ENCODE measurements at places on chromosomes 11 and 22. TPM values are rescaled to one million over a fixed set of nuclear protein-coding genes. Genes with fewer than 3 reads are reported as not detected.

GRCh38 chr11:10807493-10808234, 1.1 kb downstream of the EIF4G2 start:
- DNase-seq: peak; percentile 92

DNA sequence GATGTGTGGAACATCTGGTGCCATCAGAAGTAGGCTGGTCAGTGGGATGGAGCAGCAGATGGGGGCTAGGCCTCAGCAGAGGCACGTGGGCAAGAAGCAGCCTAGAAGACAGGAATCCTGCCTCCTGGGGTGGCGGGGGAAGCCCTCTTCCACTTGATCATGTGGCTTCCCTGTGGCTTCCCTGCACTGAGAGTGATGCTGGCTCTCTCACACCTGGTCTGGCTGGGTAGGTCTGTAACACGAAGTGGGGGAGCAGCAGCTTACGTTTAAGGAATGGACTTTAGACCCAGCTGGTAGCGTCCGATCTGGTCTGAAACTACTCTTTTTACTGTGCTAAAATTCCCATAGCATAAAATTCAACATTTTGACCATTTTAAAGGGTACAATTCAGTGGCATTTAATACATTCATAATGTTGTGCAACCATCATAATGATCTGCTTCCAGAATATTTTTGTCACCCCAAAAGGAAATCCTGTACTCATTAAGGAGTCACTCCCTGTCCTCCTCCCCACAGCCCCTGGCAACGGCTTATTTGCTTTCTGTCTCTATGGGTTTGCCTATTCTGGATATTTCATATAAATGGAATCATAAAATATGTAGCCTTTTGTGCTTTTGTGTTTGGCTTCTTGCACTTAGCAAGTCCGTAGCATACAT, 21.7 kb downstream of the PTPN5 start:
- no peak for DNase-seq

DNA sequence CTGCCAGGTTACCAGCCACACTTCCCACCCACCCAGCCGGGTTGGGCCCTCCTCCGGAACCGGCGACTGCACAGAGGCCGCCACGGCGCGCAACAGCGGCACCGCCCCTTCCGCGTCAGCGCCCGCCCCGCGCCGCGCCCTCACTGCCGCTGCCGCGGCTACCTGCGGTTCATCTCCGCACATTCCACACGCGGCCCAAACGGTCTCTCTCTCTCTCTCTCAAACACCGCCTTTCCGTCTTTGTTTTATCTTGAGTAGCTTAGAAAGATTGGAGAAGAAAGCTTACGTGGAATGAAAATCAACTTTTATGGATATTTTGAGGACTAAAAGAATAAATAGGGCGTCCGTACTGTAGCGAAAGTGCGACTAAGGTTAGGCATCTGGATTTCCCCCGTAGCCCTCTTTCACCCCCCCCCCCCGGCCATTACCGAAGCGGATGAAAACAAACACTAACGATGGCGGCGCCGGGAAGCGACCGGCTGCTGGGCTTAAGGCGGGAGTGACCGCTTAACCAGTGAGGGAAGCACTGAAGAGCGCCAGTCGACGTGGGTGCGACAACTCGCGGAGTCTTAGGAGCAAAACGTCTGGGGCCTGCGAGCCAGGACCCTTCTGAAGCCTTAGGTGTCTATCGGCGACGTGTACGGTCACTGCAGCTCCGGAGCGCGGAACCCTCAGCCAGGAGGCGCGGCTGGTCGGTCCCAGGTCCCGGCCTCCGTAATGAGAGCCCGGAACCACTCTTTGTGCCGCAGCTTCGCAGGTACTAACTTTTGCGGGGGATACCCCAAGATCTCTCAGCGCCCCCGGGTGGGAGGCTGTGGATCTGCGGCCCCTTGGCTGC, at the start of the genes ATG13 and HARBI1:
TSS of gene ATG13 (plus strand) at position 420 of the 838 bp plus-strand sequence. CDS start 26,739 bp downstream, outside the sequence.
TSS of gene HARBI1 (minus strand) at position 94 of the 838 bp plus-strand sequence. CDS start 990 bp downstream, outside the sequence.
- DNase-seq: peak; percentile 95

DNA sequence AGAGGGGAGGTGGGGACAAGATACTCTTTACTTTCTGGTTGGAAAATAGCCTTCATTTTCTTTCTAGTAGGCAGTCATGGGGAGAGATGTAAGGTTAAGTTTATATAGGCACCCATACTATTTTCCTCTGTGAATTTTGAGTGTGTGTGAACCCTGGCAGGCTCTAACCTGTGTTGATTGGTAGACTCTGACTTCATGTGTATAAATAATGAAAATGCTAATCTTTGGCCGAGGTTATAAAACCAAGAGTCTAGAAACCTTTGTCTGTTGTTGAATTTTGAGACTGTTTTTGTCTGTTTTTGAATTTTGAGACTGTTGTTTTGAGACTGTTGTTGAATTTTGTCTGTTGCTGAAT, 14.0 kb downstream of the TRIM44 start:
- no peak for DNase-seq

GRCh38 chr11:8867035-8867434, 44.0 kb upstream of the AKIP1 start:
- no peak for DNase-seq

DNA sequence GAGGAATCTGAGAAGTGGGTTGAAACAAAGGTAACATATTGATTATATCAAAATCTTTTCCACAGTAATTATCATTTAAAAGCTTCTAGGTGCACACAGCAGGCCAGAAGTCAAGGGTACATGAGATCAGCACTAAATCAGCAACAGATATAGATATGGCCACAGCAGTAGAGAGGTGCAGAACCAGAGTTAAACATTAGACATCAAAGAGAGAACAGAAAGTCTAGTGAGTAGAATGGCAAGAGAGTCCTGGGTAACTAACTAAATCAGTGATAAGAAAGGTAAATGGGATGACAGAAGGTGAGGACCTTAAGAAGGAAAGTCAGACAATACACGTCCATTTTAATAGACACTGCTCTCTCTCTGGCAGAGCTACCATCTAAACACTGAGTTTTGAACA, 119.5 kb upstream of the GRIA4 start:
- no peak for DNase-seq

GRCh38 chr11:15651816-15652215, 537.1 kb downstream of the INSC start:
- no peak for DNase-seq

DNA sequence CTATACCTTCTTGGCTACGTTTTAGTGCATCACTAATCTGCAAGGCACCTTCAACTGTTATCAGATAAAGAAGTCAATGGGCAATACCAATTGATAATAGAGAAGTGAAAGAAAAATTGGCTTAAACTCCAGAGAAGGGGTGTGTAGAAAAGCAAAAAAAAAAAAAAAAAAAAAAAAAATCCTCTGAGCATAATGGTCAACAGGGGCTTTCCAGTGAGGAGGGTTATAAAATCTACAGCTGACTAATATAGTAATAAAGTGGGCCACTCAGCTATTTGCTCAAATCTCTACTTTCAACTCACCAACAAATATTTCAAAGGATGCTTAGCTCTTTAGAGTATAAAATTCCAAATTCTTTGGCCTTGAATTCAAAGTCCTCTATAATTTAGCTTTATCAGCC, 77.8 kb downstream of the APOL5 start:
- DNase-seq: no peak

The CDON gene
- total RNA-seq: 4.4 TPM
